CD4-positive, alpha-beta T cell treated with Interleukin-15 for 1 hour (primary cell): ENCODE measurements at places on chromosomes 3 and 15.

DNA sequence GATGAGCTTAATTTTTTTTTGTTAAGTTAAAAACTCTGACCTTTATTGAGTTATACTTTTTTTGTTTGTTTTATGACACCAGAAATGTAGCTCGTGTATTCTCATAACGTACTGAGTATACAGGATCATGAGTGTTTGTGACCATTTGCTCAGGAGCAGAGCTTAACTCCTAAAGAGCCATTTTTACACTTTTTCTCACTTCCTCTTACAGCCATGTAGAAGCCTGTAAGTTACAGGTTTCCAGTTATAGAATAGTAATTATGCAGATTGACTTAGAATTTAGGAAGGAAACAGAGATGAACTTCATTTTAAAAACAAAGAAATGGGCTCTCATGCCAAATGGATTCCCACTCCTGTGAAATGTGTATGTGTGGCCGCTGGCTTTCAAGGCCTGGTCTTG, 151.7 kb downstream of the MCTP2 start:
- DNase-seq: no peak

DNA sequence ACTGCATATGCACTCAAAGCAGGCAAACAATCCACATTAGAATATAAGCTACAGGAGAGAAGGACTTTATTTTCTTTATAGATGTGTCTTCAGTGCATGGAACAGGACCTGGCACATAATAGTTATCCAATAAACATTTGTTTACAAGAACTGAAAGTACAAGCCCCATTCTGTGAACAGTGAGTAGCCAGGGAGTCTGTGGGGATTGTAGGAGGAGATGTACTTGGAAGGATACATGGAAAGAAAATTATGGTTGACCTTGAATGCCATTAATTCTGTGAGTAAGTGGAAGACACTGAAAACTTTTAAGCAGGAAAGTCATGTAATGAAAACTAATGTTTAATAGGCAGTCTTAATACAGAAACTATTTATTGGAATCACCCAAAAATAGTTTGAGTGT, 28.3 kb downstream of the MASP1 start:
- DNase-seq: no peak

GRCh38 chr3:176628101-176628639, 569.1 kb downstream of the TBL1XR1 start:
- DNase-seq: no peak

DNA sequence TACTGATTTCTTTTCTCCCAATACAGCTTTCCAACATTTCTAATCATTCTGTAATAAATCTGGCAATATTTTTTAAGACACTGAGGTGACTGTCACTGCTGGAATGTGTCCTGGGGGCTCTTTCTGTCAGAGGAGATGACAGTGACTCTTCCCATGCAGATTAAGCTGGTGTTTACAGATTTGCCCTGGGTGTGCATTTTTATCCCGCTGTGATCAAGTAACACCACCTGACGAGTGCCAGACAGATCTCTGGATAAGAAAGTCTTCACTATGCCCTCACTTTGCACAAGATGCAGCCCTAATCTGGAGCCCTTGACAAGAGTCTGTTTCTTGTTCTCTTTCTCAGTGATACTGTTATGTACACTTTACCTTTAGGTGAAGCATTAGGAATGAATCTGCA, 477.7 kb downstream of the ZIC1 start:
- DNase-seq: no peak

- DNase-seq: no peak
Observed at GRCh38 chr3:159536876-159537275, 451.8 kb upstream of the IL12A start.

- DNase-seq: no peak
Observed at GRCh38 chr3:185708392-185708791, 116.5 kb downstream of the IGF2BP2 start.

GRCh38 chr3:25663347-25663868, 1.3 kb downstream of the TOP2B start:
- peak; percentile 19 for DNase-seq

GRCh38 chr3:155712008-155712407, 32.9 kb downstream of the PLCH1 start:
- no peak for DNase-seq

GRCh38 chr3:133578548-133579191, 5.2 kb downstream of the CDV3 start:
- no peak for DNase-seq

- DNase-seq: no peak
Observed at GRCh38 chr3:100386437-100387074, 14.3 kb downstream of the TOMM70 start.

DNA sequence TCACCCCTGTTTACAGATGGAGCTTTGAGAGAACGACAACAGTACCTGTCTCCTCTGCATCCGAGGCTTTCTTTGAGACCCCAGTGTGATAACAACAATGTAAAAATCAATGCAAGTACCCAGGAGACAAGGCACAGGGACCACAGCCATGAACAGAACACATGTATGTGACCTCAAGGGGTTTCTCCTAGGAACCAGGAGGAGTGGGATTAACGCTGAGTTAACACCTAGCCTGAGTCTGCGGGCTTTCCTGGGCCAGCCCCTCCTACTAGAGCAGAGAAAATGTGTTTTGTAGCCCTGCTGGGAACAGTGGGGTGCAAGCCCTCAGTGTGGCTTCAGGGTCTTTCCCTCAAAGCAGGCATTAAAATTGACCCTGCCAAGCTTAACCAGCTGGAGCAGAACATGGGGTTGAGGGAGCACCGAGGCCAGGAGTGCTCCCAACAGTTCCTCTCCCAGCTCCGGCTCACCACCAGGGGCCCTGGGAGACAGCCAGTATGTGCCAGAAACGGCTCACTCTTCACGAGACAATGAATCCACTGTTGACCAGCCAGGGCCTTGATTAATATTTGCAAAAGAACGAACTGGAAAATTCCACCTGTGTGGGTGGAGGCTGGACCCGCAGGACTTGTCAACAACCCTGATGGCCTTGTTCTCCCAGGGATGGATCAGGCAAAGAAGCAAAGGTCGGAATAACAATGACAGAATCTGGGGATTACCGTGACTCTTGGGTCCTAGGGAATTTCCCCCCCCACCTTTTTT, 3.6 kb downstream of the CHDH start:
- DNase-seq: no peak

GRCh38 chr15:83065431-83065830, 1.6 kb downstream of the BTBD1 start:
- no peak for DNase-seq

GRCh38 chr3:168186293-168186983, 90.7 kb upstream of the GOLIM4 start:
- no peak for DNase-seq

DNA sequence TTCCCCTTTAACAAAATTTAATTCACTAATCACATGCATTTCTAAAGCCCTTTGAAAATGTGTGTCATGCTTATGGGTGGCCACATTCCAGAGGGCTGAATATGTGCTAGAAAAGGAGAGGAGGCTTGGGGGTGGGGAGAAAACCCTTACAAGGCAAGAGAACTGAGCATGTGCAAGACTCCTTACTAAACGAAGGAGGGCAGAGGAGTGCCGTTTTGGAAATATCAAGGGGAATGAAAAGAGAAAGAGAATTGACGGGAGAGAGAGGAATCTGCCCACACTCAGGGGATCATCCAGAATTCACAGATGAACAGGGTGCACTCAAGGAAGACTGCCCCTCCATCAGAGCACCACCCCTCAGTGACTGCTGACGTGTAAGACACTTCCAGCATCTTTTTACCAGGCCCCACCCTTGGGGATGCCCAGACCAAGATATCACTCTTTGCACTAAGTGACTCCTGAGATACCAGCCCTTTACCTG, 37.9 kb upstream of the TSC22D2 start:
- no peak for DNase-seq

- no peak for DNase-seq
Observed at GRCh38 chr3:100517276-100517675, 24.9 kb downstream of the TMEM45A start.

DNA sequence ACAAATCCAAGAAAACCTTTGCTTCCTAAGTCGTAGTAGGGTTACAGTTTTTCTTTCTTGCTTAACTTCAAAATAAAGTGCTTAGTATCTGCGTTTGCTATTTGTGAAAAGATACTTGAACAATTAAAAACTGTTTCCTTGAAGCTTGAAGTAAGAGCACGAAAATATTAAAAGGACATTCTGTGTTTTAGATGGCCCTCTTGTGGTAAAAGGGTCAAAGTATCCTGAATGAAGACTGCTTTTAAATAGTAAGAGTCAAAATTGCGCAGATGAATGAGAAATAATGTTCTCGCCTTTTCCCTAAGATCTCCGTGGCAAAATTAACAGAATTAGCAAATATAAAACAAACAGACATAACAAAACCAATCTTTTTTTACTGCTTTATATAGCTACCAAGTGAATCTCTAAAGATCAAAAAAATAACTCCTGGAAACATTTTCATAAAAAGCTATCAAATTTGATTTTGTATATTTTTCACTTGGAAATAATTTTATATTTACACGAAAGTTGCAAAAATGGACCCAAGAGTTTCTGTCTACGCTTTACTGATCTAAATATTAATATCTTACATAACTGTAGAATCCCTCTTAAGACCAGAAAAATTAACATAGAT, 175.4 kb downstream of the MBNL1 start:
- no peak for DNase-seq

DNA sequence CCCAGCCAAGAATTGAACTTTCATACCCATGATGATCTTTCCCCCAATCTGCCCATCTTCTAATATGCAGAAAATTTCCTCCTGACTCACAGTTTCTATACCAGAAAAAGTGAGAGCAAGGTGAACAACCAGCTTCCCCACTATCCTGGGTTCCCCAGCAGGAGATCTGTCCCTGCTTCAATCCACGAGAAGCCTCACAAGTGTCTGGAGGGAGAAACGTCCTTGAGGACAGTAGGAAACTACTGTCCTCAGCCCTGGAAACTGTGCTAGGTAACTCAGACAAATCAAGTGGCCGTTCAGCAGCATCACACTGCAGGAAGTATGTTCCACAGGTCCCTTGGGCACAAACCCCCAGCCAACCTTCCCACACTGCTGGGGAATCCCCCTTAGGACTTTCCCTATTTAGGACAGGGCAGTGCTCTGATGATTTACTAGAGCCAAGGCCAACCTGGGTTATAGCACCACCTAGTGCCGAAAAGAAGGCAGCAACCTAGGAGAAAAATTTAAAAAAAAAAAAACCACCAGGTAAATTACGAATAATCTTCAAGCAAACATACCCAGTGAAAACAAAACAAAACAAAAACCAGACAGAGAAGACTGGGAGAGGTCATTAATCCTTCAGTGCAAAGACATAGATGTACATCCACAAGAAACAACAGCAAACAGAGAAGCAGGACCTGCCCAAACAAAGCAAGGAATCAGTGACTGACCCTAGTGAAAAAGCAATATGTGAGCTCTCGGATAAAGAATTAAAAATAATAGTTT, 36.0 kb downstream of the MORC1 start:
- DNase-seq: peak; percentile 36

GRCh38 chr3:151903501-151903991, 30.1 kb downstream of the SUCNR1 start:
- no peak for DNase-seq

DNA sequence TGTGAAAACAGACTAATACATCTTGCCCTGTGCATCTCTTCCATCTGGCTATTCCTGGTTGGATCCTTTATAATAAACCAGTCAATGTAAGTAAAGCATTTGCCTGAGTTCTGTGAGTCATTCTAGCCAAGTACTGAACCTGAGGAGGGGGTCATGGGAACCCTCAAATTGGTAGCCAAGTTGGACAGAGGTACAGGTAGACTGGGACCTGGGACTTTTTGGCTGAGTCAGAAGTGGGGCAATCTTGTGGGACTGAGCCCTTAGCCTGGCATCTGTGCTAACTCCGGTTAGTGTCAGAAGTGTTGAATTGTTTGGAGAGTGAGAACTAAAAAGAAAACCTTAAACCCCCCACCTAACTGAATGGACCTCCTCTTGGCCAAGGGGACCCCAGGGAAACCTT, 21.0 kb upstream of the LIMD1 start:
- DNase-seq: no peak

- no peak for DNase-seq
Observed at GRCh38 chr3:37943631-37944314, 46.8 kb upstream of the VILL start.

GRCh38 chr15:93086791-93087190, 2.2 kb downstream of the RGMA start:
- no peak for DNase-seq

DNA sequence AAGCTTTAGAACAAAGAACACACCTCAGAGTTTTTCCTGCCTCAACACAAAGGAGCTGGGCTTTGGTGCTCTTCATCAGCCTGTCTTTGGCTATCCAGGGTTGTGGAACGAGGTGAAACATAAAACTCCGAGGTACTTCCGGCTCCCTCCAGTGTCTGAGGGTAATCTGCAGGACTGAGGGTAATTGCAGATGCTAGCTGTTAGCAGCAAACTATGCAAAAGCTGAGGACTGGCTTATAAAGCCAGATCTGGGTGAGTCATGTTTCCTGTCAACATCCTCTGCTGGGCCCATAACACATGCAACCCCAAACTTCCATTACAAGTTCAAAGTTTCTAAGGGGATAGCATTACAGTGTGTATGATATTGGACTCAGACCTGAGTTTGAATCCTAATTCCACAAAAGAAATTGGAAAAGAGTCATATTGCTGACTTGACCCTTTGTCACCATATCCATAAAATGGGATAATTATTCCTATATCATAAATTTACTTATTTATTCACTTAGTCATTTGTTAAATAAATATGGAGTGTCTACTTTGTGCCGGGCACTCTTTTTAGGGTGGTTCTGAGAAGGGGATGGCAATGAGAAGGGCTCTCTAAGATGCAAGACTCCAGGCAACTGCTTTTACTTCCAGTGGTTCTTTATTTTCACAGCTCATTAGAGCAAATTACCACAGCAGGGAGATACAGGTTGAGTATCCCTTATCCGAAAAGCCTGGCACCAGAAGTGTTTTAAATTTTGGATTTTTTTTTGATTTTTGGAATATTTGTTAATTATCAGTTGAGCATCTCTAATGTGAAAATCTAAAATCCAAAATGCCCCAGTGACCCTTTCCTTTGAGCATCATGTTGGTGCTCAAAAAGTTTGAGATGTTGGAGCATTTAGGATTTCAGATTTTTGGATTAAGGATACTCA, 9.5 kb upstream of the TRIM69 start:
- DNase-seq: peak; percentile 88

GRCh38 chr15:70096215-70097062, 1.3 kb downstream of the TLE3 start:
- DNase-seq: peak; percentile 42

GRCh38 chr3:155859859-155860258, 5.6 kb upstream of the SLC33A1 start:
- no peak for DNase-seq

DNA sequence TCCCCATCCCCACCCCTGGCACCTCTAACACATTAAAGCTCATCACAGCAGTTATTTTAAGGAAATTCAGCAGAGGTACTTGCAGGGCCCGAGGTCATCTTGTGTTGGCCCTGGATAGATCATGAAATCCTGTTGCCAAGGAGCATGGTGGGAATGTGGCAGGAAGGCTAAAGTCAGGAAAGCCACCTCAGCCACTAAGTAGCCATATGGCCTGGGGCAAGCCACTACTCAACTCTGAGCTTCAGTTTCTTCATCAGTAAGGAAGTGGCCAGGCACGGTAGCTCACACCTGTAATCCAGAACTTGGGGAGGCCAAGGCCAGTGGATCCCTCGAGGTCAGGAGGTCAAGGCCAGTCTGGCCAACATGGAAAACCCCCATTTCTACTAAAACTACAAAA, 55.9 kb downstream of the LIPC start:
- DNase-seq: no peak
